OCI-LY7 (cell line): ENCODE measurements at places on chromosomes 3 and 15.
A peak's percentile ranks its signal among the peaks of the same experiment; 100 is the strongest.

GRCh38 chr15:80073197-80073596 is 13.7 kb downstream of the ZFAND6 start:
- no peak for DNase-seq

DNA sequence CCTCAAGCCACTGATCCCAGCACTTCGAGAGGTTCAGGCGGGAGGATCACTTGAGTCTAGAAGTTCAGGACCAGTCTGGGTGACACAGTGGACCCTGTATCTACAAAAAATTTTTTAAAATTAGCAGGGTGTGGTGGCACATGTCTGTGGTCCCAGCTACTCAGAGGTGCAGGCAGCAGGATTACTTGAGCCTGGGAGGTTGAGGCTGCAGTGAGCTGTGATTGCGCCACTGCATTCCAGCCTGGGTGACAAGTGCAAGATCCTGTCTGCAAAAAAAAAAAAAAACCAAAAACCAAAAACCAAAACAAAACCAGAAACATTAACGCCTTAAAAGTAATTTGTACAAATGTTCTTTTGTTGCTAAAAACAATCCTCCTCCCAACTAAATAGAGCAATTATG is 27.9 kb upstream of the SLC12A8 start:
- DNase-seq, result no peak

GRCh38 chr3:85244519-85244918 is 285.7 kb downstream of the CADM2 start:
- DNase-seq, result no peak

DNA sequence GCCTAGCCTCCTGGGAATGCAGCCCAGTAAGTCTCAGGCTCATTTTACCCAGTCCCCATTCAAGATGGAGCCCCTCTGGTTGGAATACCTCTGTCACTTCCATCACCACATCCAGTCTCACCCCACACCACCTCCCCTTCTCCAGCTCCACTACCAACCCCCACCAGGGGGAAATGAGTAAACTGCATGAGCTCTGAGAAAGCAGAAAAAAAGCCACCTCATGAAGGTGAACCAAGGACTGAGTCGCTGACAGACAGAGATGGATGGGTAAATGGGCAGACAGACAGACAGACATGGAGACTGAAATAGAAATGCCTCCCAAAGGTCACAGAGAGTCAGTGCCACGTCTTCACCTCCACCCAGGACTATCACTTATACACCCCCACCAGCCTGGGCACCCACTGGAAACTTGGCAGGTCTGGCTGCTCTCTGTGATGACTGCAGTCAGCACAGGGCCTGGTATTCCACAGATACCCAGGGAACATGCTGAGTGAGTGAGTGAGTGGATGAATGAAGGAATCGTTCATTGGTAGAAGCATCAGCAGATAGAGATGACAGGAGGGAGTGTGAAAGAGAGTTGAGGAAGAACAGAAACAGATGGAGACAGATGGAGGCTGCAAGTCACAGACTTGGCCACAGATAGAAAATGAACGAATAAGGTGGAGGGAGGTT is 4.9 kb upstream of the LOXL1 start:
- DNase-seq, result no peak

GRCh38 chr3:173747427-173747826 is 349.9 kb downstream of the NLGN1 start:
- no peak for DNase-seq

- DNase-seq, result no peak
Observed at GRCh38 chr3:131796111-131796510, 238.7 kb downstream of the CPNE4 start.

GRCh38 chr3:141082064-141082463 is 30.9 kb downstream of the SPSB4 start:
- no peak for DNase-seq

- DNase-seq, result no peak
Observed at GRCh38 chr3:100811779-100812507, 102.6 kb downstream of the TFG start.

DNA sequence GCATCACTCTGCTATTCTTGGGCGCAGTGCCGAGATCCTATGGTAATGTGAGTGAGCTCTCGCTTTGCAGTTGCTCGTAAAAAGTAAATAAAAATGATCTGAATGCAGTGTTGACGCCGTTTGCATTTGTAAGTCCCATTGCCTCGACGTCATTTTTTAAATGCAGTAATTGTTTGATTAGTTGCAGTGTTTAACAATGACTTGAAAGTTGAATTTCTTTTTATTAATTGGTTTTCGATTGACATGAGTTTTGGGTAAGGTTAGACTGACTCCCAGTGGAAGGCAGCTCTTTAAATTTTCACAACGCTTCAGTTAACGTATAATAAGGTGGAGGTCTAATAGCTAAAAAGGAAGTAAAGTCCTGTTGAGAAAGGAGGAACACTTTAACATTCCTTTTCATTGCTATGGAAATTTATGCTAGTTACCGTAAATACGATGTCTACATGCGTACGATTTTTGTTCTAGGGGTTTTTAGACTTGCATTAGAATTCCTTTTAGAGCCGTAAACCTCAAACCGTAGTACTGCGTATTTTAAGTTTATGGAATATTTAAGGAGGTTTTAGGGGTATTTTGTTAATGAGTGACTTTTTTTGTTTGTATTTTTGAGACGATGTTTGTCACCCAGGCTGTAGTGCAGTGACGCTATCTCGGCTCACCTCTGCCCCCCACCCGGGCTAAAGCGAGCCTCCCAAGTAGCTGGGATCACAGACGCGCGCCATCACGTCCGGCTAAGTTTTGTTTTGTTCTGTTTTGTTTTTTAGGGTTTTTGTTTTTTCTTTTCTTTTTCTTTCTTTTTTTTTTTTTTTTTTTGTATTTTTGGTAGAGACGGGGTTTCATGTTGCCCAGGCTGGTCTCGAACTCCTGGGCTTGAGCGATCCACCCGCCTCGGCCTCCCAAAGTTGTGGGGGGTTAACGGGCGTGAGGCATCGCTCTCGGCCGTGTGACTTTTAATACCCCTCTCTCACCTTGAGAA is 1.4 kb downstream of the MORF4L1 start:
- peak; percentile 44 for DNase-seq

DNA sequence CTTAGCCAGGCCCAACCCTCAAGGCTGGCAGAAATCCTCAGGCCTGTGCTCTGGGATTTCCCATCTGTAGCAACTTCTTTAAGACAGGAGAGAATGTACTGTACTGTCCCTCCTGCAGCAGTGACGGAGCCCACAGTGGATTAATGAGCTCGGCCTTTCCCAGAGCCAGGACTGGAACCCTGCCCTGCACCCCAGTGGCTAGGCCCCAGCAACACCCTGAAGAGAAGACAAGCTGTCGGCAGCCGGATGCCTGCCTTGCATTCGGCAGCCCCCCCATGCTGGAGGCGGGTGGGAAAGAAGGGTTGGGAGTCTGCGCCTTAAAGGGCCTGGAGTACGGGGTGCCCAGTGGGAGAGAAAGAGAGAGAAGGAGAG is 32.0 kb downstream of the KLHL25 start:
- no peak for DNase-seq

- DNase-seq, result no peak
Observed at GRCh38 chr3:119293105-119293870, 895 bp upstream of the ARHGAP31 start.

GRCh38 chr15:66872405-66872804 is 170.4 kb downstream of the SMAD6 start:
- no peak for DNase-seq

- DNase-seq, result no peak
Observed at GRCh38 chr3:125140818-125141595, 71.5 kb downstream of the SLC12A8 start.

GRCh38 chr3:148197061-148197460 is 500.6 kb upstream of the AGTR1 start:
- no peak for DNase-seq

DNA sequence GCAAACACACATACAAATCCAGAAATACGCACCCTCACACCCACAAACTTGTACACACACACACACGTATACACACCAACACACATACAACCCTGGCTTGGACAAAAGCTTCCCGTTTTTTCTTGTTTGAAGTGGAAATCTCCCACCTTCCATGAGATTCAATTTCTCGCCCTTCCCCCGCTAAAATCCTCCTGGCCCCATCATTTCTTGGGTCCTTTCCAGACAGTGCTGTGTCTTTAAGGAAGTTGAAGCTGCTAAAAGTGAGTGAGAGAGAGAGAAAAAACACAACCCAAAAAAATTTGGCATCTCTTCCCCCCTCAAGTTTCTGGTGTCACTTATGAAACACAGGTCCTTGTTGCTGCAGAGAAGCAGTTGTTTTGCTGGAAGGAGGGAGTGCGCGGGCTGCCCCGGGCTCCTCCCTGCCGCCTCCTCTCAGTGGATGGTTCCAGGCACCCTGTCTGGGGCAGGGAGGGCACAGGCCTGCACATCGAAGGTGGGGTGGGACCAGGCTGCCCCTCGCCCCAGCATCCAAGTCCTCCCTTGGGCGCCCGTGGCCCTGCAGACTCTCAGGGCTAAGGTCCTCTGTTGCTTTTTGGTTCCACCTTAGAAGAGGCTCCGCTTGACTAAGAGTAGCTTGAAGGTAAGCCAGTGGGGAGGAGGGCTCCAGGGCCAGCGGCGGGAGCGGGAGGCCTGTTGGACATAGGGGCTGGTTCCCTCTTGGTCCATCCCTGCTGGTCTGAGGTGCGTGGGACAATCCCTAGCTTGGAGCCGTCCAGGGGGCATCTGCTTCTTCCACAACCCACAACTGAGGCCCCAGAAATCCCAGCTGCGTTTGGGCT is at the start of gene ISLR:
TSS of gene ISLR (plus strand) at position 331 of the 839 bp plus-strand sequence. CDS start 1,149 bp downstream, outside the sequence.
- no peak for DNase-seq

DNA sequence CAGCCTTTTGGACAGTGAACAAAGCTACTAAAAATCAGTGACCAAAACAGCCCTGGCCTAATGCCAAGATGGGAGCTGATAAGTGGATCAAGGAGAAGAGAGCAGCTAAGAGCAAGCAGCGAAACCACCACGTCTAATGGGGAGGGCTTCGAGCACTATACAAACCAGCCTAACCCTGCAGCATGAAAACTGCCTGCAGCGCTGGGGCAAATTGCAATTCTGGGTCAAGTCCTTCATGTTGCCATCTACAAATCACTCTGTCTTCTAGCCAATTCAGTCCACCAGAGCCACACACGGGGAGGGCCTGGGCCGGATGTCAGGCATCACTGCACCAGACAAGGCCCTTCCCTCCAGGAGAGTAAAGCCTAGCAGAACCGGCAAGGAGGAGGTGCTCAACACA is 30.5 kb upstream of the SPATA12 start:
- peak; percentile 80 for DNase-seq

- DNase-seq, result no peak
Observed at GRCh38 chr3:40521254-40521653, 3.5 kb upstream of the ZNF621 start.

GRCh38 chr15:57824186-57824585 is 117.7 kb downstream of the POLR2M start:
- no peak for DNase-seq

GRCh38 chr3:169478566-169479313 is 184.8 kb downstream of the MECOM start:
- no peak for DNase-seq

GRCh38 chr3:72699631-72700030 is 148.6 kb downstream of the SHQ1 start:
- no peak for DNase-seq

GRCh38 chr3:72214066-72214951 is 429.4 kb upstream of the PROK2 start:
- DNase-seq, result no peak

- no peak for DNase-seq
Observed at GRCh38 chr15:61634837-61635236, 405.7 kb upstream of the RORA start.

DNA sequence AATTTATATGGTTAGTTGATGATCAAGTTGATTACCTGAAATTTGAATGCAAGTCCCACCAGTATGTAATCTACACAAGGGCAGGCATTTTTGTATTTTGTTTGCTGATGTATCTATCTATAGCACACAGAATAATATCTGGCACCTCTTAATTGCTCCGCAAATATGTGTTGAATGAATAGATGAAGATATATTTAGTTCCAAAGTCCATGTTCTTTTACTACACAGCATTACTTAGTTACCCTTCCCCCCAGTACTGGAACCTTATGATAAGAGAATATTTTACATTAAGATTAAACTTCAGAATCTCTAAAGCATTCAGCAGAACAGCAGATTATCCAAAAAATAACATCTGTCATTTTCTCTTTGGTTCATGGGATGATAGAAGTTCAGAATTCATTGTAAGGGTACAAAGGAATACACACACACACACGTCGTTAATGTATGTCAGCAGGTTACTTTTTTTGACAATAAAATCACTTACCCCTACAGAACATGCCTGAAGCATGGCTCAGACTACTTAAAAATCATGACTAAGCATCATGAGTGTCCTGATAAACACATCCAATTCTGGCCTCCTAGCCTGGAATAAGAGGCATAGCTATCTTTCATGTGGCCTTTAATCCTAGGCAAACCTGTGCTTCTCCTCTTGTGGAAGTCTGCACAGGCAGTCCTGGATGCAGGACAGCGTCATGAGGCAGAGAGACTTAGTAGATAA is 148.9 kb upstream of the TBC1D5 start:
- DNase-seq, result no peak

DNA sequence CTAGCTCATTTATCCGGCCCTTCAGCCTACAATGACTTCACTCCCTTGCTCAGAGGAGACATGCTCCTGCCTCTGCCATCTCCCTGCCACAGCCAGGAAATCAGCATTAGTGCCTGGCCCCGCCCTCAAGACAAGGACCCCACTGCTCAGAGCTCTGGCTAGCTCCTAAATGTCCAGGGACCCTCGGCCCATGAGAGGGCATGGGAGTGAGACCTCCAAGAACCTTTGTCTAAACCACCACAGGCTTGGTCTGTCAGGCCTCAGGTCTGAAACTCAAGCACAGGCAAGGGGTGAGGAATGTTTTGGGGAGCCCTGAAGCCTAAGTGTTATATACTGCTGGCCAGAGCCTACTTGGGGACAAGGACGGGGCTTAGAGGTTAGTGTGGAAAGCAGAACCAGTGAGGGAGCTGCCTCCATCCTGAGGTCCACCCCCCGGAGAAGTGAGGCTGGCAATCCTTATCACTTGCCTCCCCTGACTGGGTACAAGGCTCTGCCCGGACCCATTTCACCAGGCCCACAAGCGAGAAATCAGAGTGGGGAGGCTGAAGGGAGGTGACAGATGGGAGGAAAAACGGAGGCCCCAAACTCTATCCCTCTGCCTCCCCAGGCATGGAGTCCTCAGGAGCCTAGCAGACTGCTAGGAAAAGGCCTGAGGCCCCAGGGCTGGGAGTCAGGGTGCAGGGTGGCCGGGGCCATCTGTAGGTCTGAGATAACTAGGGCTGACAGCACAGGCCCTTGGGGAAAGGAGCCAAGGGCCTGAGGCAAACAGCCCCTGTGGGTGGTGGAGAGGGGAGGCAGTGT is 18.8 kb downstream of the SHF start:
- no peak for DNase-seq

GRCh38 chr3:30614943-30615342 is 8.5 kb downstream of the TGFBR2 start:
- DNase-seq, result no peak

GRCh38 chr3:188734395-188734794 is 437.4 kb upstream of the TPRG1 start:
- DNase-seq, result no peak

DNA sequence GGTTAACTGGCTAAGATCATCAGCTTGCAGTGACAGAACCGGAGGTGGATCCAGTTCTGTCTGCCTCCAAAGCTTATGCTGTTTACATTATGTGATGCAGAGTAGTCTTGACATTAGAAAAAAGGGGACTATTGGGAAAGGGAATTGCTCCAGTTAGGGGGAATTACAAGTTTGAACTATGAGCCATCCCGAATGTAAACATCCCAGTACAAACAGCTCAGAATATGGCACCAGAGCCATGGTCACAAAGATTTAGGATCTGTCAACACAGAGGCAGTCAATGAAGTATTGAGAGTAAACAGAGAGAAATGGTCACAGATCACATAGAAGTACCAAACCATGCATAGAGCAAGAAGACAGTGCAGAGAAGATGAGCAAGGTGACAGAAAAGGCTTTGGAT is 39.8 kb upstream of the CRTC3 start:
- DNase-seq, result no peak

- DNase-seq, result no peak
Observed at GRCh38 chr15:51191072-51191670, 96.5 kb upstream of the TNFAIP8L3 start.
